Pericardium fibroblast (primary cell): ENCODE measurements at places on chromosomes 6 and 20. TPM values are rescaled to one million over a fixed set of nuclear protein-coding genes. Genes with fewer than 3 reads are reported as not detected.

Gene SLC22A16
- total RNA-seq = not detected in 2 replicates

Gene TSPO2
- total RNA-seq = not detected in 2 replicates

Gene ZC3H12D
- 0.12 TPM in 1 of 2 replicates, not detected in the other for total RNA-seq

Gene MYO6
- total RNA-seq = 5.6 and 6.4 TPM in 2 replicates

Gene PNPLA1
- not detected in 2 replicates for total RNA-seq

Gene CD83
- 0.23 and 4.9 TPM in 2 replicates for total RNA-seq

Gene KIFC1
- 0.47 and 1.3 TPM in 2 replicates for total RNA-seq

Gene NRSN1
- total RNA-seq = not detected in 2 replicates

Gene HTR1E
- not detected in 2 replicates for total RNA-seq

Gene EPPIN
- not detected in 2 replicates for total RNA-seq

Gene SNAP91
- total RNA-seq = 0.12 TPM in 1 of 2 replicates, not detected in the other

Gene UNC5CL
- total RNA-seq = 0.12 TPM in 1 of 2 replicates, not detected in the other

Gene SPEF1
- 0.23 TPM in 1 of 2 replicates, not detected in the other for total RNA-seq

Gene EYA4
- 0.60 TPM in 1 of 2 replicates, not detected in the other for total RNA-seq

Gene PAX1
- total RNA-seq = not detected in 2 replicates

Gene CDH4
- 0.82 and 2.6 TPM in 2 replicates for total RNA-seq

Gene DUSP15
- 0.09 and 0.70 TPM in 2 replicates for total RNA-seq

Gene SLC18B1
- total RNA-seq = 3.7 and 5.6 TPM in 2 replicates
